ENCODE measurements at places on chromosomes 4 and X. TPM values are rescaled to one million over a fixed set of nuclear protein-coding genes. Genes with fewer than 3 reads are reported as not detected.

GRCh38 chr4:145670422-145670821 is 9.5 kb upstream of the C4orf51 start:
- no peak for DNase-seq

GRCh38 chrX:109847257-109848187 is 114.5 kb upstream of the ACSL4 start:
- no peak for DNase-seq

DNA sequence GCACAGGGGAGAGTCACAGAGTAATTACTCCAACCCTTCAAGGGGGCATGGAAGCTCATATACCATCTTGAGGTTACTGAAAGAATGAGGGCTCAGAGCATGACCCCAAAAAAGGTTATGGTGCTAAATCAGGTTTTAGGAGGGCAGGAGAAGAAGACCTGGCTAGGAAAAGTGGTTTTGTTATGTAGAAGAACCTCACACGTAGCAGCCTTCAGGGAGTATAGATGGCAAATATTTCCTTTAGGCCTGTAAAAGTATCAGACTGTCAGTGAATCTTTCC is 102.0 kb upstream of the PDE5A start:
- DNase-seq, result no peak

DNA sequence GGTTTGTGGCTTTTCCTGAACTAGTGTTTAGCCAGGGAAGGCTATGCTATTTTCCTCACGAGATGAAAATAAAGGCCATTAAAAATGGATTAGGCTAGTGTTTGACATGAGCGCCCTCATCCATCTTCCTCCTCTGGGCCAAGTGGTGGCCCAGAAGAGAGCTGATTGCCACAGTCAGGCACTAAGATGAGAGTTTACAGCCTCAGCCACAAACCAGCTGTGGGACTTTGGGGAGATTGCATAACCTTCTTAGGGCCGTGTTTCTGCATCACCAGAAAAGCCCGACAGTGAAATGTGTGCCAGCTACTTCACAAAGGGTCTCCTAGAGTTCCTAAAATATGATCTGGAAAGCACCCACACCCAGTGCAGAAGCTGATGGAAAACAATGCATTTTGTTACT is 42.3 kb upstream of the LNX1 start:
- DNase-seq, result no peak

- DNase-seq, result no peak
These were observed 1316.3 kb downstream of the STIM2 start for GRCh38 chr4:28176942-28177341.

GRCh38 chr4:23828020-23828715 is 61.7 kb downstream of the PPARGC1A start:
- no peak for DNase-seq

GRCh38 chr4:1521821-1522361 is 115.6 kb upstream of the NKX1-1 start:
- no peak for DNase-seq

- DNase-seq, result no peak
These were observed 241.9 kb upstream of the SFRP2 start for GRCh38 chr4:154030746-154031145.

GRCh38 chr4:89939546-89939945 is 44.9 kb downstream of the MMRN1 start:
- DNase-seq, result no peak

DNA sequence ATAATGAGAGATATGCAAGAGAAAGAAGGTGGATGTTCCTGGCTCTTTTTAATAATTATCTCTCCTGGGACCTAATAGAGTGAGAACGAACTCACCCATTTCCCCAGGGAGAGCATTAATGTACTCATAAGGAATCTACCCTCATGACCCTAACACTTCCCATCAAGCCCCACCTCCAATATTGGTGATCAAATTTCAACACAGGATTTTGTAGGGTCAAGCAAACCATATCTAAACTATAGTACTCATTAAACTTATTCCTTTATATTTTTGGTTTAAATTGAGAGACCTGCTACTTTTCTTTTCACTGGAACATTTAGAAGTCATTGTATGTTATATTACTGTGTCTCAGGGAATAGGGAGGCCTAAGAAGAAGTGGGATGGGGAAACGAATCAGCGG is 2.6 kb downstream of the UGT2A3 start:
- DNase-seq, result no peak

DNA sequence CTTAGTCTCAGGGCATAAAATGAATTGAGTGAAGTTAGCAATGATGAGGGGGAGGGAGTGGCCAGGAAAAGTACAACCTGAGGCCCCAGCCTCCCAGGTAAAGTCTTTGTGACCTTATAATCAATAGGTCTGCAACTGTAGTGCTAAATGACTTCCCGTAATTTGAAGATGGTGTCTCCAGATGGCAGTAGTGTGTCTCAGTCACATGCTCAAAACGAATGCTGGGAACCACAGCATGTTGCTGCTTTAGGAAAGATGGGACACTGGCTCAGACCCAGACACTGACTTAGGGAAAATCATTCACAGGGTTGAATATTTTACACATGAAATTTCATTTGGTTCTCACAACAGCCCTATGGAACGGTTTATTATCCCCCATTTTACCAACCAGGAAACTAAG is 10.3 kb downstream of the SRPX2 start:
- peak; percentile 61 for DNase-seq

GRCh38 chr4:4849106-4849505 is 10.4 kb upstream of the MSX1 start:
- DNase-seq, result no peak

- no peak for DNase-seq
These were observed 1.1 kb downstream of the DCK start for GRCh38 chr4:70994387-70995099.

GRCh38 chr4:43990551-43990950 is 458.1 kb downstream of the KCTD8 start:
- DNase-seq, result no peak

DNA sequence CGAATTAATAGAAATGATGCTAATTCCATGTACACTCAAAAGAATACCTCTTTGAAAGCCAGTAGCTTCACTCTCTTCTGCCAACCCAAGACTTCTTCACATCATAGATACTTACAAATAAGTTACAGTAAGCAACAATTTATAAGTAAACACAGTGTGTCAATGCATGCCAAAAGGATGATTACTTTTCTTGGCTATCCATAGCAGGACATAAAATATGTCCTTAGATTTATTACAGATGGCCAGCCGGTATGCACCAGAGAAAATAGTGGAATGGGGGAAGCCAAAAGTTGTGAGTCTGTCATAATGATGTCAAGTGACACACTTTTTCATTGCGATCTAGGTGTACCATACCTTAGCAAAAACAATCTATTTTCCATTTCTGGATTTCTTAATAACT is 631 bp upstream of the BMX start:
- peak; percentile 46 for DNase-seq

DNA sequence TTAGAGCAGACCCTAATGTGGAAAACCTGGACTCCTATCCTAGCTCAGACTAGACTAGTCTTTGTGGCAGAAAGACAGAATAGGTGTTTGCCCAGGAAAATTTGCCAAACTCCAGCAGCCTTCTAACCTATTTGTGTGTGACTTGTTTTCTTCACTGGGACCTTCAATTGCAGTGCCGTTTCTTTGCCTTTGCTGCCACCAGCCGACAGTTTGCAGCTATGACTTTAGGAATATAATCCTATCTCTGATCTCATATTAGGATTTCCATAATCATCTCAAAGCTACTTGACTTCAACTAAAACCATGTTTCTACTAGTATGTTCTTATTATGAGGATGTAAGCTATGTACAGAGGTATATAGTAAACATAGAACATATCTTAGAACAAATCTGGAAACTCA is 60.2 kb upstream of the PGAM4 start:
- DNase-seq, result no peak

DNA sequence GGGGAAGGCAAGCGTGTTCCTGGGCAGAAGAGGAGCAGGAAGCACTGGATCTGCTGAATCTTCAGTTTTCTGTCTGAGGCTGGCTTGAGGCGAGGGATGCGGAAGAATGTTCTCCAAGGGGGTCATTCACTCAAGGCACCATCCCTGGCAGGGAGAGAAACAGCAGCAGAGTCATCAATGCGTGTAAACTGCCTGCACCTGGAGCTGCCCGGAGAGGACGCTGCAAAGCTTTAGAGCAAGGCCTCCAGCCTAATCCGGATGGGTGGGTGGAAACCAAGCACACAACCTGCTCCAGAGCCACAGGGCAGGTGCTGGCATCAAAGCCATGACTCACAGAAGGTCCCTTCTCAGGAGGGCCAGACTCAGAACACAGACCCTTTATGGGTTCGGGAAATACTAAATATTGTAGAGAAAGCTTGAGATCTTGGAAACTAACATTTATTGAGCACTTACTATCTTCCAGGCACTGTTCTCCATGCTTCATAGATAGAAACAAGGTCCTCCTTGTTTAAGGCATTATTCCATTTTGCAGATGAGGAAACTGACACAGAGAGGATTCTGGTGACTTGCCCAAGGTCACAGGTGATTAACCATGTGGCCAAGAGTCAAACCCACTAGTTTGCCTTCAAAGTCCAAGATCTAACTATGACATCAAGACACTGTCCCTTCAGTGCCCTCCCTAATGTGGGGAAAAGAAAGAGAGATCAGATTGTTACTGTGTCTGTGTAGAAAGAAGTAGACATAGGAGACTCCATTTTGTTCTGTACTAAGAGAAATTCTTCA is 7.7 kb downstream of the PROM1 start:
- no peak for DNase-seq

DNA sequence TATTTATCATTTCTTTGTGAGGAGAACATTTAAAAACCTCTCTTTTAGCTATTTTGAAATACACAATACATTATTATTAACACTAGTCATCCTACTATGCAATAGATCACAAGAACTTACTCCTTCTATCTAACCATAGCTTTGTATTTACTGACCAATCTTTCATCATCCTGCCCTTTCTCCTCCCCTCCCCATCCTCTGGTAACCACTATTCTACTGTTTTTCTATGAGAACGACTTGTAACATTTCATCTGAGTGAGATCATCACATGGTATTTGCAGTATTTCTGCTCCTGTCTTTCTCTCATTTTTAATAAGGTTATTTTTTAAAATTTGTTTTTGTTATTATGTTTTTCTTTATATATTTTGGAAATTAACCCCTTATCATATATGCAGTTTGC is 331.8 kb downstream of the TEX13C start:
- no peak for DNase-seq

The EOLA2 gene
- total RNA-seq, result 15.0 TPM

The CNKSR2 gene
- total RNA-seq, result 8.2 TPM

The NAP1L3 gene
- total RNA-seq, result 8.5 TPM

The PAGE4 gene
- not detected for total RNA-seq

The VCX2 gene
- total RNA-seq, result not detected

The TMEM271 gene
- total RNA-seq, result 0.30 TPM

The KLB gene
- 6.4 TPM for total RNA-seq

The ARHGEF6 gene
- 18.6 TPM for total RNA-seq

The ABLIM2 gene
- total RNA-seq, result 5.0 TPM
